ENCODE measurements at places on chromosomes 3 and 15.
A peak's percentile ranks its signal among the peaks of the same experiment; 100 is the strongest.

GRCh38 chr3:179666030-179666429 is 13.2 kb downstream of the USP13 start:
- DNase-seq: no peak

- no peak for DNase-seq
Measured at GRCh38 chr3:50297896-50298725, 1.1 kb downstream of the HYAL3 start.

- no peak for DNase-seq
Measured at GRCh38 chr3:44117239-44117638, 124.4 kb upstream of the TOPAZ1 start.

GRCh38 chr15:43440721-43441281 is 52.2 kb downstream of the TP53BP1 start:
- DNase-seq: peak; percentile 5

DNA sequence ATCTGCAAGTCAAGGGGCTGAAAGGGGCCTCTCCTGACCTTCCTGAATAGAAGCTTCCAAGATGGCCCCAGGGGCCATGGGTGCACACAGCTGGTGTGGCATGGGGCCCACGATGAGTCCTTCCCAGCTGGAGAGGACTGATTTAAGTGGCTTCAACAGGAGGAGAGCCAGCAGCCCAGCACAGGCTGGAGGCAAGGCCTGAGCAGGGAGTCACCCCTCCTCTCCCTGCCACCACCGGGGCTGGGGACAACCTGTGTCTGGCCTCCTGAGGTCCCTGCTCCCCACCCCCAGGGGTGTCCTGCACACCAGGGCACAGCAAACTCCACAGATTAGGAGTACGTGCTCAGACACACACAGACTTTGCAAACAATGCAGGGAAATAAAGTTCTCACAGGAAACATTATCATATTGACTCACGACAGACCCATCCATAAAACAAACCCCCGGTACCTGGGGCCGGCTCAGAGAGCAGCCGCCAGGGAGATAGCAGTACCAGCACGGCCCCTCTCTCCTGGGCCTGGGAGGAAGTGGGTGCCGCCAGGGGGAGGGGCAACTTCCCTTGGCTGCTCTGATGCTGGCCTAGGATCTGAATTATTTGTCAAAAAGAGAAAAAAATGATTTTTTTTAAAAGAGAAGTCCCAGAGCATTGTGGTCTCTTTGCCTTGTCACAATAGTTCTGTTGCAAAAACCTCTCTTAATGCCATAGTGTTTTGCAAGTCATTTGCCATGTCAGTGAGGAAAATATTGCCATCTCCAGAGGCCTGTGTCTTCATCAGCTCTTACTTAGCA is 21.9 kb upstream of the TSEN2 start:
- no peak for DNase-seq

DNA sequence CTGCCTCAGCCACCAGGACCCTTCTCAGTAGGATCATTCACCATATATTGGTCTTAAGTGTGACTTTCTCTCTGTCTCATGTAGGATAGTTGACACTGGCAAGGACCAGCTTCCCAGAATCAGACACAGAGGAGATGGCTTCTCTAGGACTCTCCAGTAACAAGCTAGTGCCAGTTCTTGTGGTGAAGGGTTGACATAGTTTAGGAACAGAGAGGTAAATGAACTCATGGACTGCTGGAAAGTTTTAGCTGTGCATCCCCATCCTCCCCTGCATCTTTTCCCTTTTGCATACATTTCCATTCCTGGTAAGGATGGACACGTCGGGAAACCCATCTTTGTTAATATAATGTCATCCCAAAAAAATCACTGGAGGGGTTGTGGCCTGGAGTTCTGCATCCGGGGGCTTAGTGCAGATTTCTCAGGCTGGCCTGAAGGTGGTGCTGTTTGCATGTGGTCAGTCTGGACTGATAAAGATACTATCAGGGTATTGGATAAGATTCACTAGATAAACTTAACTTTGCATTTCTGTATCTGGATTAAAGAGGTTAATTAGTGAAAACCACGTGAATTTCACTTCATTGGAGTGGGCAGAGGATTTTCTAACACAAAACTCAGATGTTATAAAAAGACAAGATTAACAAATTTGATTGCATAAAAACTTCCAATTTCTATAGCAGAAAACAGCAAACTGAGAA is 110.8 kb downstream of the TBC1D2B start:
- peak; percentile 35 for DNase-seq

DNA sequence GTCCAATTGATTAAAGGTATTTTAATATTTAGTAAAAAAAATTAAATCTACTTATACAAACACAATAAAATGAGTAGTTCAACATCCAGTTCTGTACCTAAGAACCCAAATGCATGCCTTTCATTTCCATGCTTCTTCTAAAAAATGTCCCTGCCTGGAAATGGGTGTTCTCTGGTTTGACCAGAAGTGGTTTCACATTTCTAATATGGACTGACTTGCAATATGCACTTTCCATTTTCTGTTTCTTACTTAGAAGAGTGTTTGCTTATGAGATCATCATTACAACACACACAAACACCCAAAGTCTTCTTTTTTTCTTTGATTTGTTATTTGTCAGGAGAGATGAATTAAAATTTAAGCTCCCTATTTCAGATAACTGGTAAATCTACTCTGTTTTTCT is 879.6 kb downstream of the AGBL1 start:
- DNase-seq: no peak

Data from stimulated activated naive CD4-positive, alpha-beta T cell treated with Interleukin-2 at 50 U/mL for 16 hours (primary cell).